ENCODE measurements at places on chromosomes 16 and 17.

DNA sequence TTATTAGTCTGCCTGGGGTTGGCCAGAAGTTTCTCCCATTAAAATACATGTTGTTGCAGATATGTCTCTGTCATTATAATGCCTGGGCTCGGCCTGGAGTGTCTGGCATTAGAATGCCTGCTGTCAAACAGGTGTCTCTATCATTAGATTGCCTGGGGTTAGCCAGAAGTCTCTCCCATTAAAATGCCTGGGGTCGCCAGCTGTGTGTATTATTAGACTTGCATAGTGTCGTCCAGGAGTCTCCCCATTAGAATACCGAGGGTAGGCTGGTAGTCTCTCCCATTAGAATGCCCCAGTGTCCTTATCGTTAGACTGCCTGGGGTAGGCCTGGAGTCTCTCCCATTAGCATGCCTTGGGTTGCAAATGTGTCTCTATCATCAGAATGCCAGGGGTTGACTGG, 2270.8 kb downstream of the TP53TG3F start:
- DNase-seq, result no peak

- DNase-seq, result peak; percentile 10
Measured at GRCh38 chr16:75495076-75495674, at the start of gene CHST6. Gene CHST6 (minus strand): TSS chr16:75495441. CDS start chr16:75479828, 15,613 bp downstream.

GRCh38 chr16:84315422-84315821, 20.7 kb downstream of the WFDC1 start:
- no peak for DNase-seq

GRCh38 chr16:58658796-58659211, 25.8 kb downstream of the SLC38A7 start:
- DNase-seq, result no peak
